Astrocyte of the spinal cord (primary cell): ENCODE measurements at places on chromosomes 6 and 20.

- peak; percentile 82 for DNase-seq
Measured at GRCh38 chr6:36642913-36643817, 35.3 kb upstream of the CDKN1A start.

GRCh38 chr6:47264775-47265184 is 44.9 kb downstream of the TNFRSF21 start:
- no peak for DNase-seq

- DNase-seq, result no peak
Measured at GRCh38 chr6:152250127-152250526, 387.0 kb downstream of the SYNE1 start.

- DNase-seq, result no peak
Measured at GRCh38 chr6:84453499-84453898, 226.1 kb upstream of the CEP162 start.

DNA sequence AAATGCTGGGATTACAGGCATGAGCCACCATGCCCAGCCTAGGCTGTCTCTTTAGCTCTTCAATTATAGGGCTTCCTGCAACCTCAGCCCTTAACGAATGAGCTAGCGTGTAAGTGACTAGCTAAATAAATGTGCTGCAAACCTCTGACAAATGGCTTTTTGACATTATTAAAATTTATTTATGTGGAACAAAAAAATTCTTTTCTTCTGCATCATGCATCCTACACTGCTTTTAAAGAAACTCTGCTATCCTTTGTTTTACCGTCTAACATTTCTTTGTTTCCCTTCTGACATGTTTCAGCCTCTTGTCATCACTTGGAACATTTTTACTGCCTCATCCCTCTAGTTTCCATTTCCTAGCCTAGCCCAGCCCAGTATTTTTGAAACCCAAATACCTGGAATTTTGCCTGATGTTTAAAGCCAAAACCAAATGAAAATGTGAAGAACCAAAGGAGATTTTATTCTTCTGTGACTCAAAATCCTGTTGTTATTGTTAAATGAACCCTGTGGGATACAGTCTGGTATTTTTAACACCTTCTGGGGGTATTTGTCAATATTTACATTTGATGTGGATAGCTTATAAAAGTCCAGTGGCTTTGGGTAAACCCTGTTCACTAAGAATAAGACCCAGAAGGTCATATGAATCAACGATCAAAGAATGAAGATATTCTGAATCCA is 9.5 kb downstream of the NT5E start:
- peak; percentile 91 for DNase-seq

GRCh38 chr6:42025845-42026243 is 24.5 kb upstream of the TAF8 start:
- no peak for DNase-seq

DNA sequence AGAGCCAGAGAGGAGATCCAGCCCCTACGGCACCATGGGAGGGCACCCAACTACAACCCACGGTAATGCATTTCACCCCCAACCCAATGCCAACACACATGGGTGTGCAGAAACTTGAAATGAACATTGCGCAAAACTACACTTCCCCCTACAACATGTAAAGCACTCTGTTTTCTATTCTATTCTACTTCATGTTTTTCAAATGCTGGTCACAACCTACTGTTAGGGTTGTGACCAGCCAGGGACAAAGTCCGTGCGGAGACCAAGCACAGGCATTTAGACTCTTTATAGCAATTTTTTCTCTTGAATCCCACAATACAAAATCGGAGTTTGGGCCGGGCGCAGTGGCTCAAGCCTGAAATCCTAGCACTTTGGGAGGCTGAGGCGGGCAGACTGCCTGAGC is 90.6 kb downstream of the MRPL14 start:
- no peak for DNase-seq

DNA sequence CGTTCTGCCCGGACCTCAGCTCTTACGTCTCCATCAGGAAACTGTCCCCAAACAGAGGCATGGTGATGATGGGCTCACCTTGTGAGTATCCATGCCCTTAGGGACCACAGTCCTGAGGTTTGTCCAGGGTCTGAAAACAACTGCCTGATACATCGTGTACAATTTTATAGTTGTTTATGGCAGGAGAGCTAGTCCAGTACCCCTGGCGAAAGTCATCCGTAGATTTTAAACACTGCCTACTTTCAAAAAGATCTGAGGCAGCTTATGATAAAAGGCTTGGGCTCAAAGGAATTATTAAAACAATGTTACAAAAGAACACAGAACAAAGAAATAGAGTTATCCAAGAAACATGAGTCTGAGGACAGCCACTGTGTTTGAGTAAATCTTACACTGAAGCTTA is 14.0 kb downstream of the NTSR1 start:
- no peak for DNase-seq

GRCh38 chr6:150070236-150070818 is 1.4 kb upstream of the ULBP3 start:
- DNase-seq, result no peak

- DNase-seq, result no peak
Measured at GRCh38 chr20:19765913-19766312, 7.9 kb downstream of the RIN2 start.

- no peak for DNase-seq
Measured at GRCh38 chr6:113989675-113990074, 18.7 kb upstream of the HDAC2 start.

DNA sequence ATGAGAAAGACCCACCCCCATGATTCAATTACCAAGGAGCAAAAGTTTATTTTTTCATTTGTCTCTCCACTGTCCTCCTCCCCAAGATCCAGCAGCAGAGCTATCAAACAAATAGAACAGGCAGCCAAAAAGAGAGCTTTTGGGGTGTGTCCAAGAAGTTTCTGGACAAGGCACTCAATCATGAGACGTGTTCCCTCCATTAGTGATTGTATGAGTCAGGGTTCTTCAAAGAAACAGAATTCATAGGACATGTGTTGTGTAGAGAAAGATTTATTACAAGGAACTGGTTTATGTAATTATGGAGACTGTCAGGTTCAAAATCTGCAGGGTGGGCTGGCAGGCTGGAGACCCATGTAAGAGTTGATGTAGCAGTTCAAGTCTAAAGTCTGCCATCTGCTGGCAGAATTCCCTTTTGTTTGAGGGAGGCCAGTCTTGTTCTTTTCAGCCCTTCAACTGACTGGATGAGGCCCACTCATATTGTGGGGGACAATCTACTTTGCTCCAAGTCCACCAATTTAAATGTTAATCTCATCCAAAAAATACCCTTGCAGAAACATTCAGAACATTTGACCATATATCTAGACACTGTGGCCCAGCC is 248.1 kb upstream of the OPRM1 start:
- peak; percentile 58 for DNase-seq

DNA sequence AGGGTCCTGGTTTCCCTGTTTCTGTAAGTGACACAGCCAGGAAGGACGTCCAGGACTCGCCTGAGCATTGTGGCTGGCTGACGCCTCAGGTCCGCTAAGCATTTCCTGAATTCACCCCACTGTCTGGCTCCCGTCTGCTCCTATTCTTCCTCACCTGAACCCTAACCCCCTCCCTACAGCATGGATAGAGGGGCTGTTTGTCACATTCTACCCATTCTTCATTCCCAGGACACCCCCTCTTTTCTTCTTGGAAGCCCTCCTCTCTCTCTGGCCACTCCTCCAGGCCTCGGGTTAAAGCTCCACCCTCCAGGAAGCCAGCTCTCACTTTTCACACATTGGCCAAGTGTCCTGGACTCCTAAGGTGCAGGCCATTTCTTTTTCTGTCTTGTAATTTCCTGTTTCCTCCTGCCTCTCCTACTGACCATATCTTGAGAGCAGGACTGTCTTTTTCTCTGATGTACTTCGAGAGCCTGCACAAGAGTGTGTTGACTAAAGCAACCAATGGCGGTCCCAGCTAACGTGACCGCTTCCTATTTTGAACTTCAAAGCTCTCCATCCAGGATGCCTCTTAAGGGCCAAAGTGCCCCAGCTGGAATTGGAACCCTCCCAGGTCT is 24.2 kb upstream of the MYMX start:
- DNase-seq, result no peak

- no peak for DNase-seq
Measured at GRCh38 chr6:149988550-149989346, 25.0 kb downstream of the ULBP1 start.

DNA sequence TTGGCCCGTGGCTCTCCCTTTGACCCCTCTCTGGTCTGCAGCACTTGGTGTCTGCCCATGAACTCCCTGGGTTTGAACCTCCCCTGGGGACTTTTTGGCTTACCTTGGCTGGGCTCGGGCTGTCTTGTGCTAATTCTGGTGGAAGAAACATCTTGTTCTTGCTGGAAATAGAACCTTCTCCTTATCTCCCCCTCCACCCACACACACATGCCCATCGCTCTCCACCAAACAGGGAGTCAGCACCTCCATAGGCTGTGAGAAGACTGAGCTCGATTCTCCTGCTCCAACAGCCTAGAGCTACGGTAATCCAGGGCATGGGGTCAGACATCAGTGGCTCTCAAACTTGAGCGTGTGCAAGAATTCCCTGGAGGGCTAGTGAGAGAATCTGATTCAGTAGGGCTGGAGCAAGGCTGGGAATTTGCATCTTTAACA is 114.4 kb upstream of the SLC22A23 start:
- no peak for DNase-seq

- no peak for DNase-seq
Measured at GRCh38 chr6:41901882-41902519, 6.8 kb upstream of the USP49 start.

DNA sequence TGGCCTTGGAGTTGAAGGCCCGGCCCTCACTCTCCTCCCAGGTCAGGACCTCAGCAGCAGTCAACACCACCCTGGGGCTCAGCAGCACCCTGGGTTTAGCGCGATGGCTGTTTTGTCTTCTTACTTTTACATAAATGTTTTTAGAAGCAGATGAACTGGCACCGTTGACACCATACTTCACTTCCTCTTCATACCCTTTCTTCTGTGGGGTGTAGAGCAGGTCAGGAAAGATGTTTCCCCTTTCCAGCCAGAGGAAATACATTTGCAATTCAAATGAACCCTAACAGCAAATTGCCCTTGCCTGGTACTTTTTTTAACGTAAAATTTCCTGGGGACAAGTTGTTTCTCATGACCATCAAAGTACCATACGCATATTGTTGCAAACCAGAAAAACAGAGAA is 54.7 kb upstream of the SNX9 start:
- no peak for DNase-seq

GRCh38 chr6:44464527-44465310 is 77.2 kb downstream of the CDC5L start:
- DNase-seq, result no peak

- DNase-seq, result no peak
Measured at GRCh38 chr6:167400482-167401138, 75.7 kb downstream of the TTLL2 start.

DNA sequence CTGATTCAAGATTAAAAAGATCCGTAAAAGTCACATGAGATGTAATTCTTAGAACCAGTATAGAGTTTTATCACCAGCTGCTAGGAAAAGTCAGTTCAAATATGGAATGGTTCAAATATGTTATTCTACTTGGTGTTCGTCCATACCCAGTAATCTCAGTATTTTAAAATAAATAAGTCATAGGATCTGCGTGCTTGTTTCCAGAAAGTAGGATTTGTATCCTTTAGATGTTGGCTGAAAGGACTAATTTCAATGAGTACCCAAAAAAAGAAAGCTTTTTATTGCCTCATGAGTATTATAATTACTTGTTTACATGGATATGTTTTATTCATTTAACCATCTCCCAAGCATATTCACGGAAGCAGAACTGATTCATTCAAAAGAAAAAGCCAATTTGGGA is 12.2 kb downstream of the TPD52L1 start:
- no peak for DNase-seq

GRCh38 chr6:108589244-108589791 is 28.6 kb downstream of the FOXO3 start:
- DNase-seq, result peak; percentile 69

DNA sequence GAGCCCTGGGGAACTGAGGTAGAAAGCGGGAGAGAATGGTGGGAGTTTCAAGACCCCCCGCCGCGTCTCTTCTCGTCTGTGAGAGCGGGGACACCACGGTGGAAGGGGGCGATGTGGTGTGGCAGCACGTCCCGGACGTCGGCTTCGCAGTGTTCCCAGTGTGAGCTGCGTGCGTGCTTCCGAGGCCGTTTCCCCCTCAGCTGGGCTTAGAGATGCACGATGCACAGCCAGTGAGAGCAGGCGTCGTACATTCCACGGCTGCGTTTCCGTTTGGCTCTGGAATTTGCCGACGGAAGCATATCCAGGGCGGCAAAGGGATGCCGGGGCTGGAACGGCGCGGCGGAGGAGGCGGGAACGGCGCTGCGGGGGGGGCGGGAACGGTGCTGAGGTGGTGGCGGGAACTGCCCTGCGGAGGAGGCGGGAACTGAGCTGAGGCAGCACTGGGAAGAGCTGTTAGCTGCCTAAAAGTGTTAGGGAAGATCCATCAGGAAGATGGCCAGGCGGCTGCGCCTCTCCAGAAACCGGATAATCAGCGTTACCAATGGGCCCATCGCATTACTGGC is 37.7 kb downstream of the KIF25 start:
- peak; percentile 70 for DNase-seq

- DNase-seq, result peak; percentile 66
Measured at GRCh38 chr6:133512410-133513016, 271.4 kb downstream of the EYA4 start.

- DNase-seq, result no peak
Measured at GRCh38 chr6:1593958-1594314, 15.8 kb upstream of the FOXC1 start.

DNA sequence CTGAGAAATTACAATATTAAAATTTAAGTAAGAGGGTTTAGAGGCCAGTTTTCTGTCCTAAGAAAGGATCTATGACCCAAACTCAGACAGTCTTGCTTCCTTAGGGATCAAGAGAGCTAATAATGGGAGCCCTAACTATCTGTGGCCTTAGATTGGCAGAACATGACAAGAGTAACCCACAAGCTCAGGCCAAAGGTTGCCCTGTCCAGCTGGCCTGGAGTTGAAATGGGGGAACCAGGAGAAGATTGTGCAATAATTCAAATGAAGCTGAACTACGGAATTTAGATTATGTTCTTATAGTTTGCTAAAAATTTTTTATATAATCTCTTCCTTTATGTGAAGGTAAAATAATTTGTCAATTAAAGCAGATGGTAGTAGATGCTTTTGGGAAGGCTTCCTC is 26.4 kb downstream of the LAMA4 start:
- DNase-seq, result no peak

DNA sequence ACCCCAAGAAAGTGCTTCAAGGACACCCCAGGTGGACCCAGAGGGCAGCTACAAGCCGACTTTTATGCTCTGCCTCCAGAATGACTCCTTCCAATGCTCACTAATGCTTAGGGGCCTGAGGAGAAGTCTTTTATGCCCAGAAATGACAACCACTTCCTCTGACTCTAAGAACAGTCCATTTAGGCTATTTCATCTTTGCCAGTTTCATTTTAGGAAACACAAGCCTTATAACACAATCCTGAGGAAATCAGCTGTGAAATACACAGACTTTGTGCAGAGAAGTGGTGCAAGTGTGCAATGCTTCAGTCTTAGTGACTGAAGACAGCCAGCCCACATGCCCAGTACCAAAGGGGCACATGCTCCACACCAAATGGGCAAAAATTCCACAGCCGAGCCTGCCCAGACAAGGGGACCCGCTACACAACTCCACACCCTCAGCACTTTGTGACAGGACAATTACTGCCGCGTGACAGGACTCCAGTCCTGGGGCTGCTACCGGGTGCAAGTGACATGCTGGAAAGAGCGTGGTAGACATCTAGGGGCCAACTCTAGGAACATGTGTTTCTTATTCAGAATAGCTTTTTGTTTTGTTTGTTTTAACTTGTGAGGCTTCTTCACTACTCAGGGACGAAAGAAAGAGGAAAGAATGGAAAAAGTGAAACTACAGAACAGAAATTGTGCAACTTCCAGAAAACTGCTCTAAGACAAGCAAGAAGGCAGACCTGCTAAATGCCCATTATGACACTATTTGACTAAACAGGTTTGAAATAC is 28.2 kb upstream of the PLAGL1 start:
- DNase-seq, result peak; percentile 30
